HCT116 (cell line): ENCODE measurements at places on chromosomes 11 and 22.

DNA sequence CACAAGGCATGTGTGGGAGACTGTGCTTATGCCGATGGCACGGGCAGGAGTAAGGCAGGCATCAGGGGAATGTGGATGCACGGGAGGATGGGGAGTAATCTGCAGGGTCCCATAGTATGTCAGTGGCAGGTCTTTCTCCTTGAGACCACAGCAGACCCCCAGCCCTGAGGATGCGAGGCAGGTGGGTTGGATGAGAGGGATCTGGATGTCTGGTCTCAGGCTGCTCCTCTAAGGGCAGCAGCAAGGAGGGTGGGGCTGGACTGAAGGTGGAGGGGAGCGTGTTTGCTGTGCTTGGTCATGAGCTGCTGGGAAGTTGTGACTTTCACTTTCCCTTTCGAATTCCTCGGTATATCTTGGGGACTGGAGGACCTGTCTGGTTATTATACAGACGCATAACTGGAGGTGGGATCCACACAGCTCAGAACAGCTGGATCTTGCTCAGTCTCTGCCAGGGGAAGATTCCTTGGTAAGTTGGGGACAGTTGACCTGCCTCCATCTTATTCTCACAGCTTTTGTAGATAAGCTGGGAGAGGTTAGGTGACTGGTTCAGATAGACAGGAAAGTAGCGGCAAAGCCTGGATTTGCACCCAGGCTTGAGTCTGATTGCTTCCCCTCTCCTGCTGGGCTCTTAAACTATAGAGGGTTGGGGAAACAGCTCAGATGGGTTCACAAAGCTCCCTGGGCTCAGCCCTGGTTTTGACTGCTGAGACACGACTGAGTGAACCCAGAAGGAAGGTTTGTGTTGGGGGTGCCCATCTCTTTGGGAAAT, at the start of gene APOL1:
APOL1 (plus strand) TSS at position 380 of the 769 bp plus-strand sequence. CDS start 1,823 bp downstream, outside the sequence.
- no peak for DNase-seq

DNA sequence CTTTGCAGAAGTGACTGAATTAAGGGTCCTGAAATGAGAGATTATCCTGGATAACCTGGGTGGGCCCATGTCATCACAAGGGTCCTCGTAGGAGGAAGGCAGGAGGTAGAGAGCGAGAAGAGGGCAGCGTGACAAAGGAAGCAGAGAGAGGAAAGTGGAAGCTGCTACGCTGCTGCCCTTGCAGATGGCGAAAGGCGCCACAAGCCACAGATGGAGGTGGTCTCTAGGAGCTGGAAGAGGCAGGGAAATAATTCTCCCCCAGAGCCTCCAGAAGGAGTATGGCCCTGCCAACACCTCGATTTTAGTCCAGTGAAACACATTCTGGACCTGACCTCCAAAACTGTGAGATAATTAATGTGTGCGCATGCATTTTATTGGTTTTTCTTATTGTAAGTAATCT, 13.4 kb downstream of the TMEM184B start:
- DNase-seq: no peak

GRCh38 chr22:40196628-40197360, 19.1 kb downstream of the TNRC6B start:
- DNase-seq: no peak

DNA sequence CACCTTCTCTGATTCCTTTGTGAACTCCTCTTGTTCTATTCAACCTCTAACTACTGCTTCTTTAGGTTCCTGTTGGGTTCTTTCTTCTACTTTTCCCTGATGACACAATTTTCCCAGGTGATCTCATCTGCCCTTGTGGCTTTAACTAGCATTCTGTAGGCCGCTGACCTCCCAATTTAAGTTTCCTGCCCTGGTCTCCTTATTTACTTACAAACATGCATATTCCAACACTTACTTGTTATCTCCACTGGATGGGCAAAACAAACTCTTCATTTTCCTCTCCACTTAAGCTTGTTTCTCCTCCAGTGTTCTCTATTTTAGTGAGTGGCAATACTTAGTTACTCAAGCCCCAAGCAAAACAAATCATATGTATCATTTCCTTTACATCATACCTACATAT, 734.5 kb downstream of the METTL15 start:
- DNase-seq: no peak

- peak; percentile 12 for DNase-seq
These were observed 14.0 kb downstream of the NOX4 start for GRCh38 chr11:89477175-89477574.

DNA sequence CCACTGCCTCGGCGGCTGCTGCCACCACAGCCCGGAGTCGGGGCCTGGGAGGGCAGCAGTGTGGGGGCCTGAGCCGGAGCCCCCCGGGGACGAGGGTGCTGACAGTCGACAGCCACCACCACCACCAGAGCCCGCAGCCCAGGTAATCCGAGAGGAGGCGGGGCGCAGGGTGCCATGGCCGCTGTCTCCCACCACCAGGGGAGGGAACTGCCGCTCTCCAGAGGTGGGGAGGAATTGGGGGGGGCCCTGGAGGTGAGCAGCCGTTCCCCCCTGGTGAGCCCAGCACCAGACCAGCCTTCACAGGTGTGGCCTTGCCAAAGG, 12.6 kb downstream of the TRIOBP start:
- DNase-seq: no peak

GRCh38 chr22:25666308-25666707, 75.7 kb upstream of the MYO18B start:
- DNase-seq: no peak

- DNase-seq: no peak
These were observed 136.4 kb downstream of the BRD1 start for GRCh38 chr22:49691256-49691655.

DNA sequence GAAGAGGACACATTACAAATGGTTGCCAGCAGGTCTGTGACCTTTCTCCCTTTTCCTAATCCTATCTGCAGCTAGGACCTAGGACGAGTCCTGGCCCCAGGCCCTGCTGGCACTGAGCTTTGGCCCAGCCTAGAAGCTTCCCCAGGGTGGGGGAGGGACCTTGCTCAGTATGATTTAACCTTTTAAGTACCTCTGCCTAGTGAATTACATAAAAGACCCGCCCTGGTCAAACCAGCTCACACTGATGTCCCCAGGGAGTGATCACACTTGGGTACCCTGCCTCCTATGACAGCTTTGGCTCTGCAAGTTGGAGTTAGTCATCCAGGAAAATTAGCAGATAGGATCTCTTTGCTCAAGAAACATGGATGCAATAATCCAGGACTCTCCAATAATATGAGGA, 21.9 kb downstream of the ASCC2 start:
- no peak for DNase-seq

- no peak for DNase-seq
These were observed 26.1 kb downstream of the GLYATL1 start for GRCh38 chr11:58965246-58965985.

GRCh38 chr11:22869325-22869724, 9.1 kb upstream of the CCDC179 start:
- DNase-seq: no peak

- peak; percentile 67 for DNase-seq
These were observed 11.8 kb downstream of the TIGD3 start for GRCh38 chr11:65366340-65366773.

GRCh38 chr22:50173311-50173982, 2.9 kb downstream of the PANX2 start:
- DNase-seq: no peak

GRCh38 chr11:121311373-121311772, 18.8 kb downstream of the SC5D start:
- no peak for DNase-seq

DNA sequence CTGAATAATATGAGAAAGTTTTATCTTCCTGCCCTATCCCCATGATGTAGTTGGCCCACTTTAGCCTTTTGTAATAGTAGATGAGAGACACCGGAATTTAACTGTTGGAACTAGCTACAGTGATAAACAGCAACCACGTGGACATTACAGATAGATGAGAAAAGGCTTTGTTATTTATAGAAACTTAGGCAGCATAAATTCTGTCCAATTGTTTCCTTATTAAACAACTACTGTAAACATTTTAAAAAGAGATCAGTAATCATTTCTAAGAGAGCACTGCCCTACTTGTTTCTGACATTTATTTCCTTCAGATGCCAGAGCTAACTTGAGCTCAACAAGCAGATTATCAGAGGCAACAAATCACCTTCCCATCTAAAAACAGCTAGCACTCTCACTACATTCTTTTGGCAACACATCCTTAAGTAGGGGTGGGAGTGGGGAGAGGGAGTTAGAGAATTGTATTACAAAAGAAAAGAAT, 63.1 kb downstream of the SOX6 start:
- no peak for DNase-seq

DNA sequence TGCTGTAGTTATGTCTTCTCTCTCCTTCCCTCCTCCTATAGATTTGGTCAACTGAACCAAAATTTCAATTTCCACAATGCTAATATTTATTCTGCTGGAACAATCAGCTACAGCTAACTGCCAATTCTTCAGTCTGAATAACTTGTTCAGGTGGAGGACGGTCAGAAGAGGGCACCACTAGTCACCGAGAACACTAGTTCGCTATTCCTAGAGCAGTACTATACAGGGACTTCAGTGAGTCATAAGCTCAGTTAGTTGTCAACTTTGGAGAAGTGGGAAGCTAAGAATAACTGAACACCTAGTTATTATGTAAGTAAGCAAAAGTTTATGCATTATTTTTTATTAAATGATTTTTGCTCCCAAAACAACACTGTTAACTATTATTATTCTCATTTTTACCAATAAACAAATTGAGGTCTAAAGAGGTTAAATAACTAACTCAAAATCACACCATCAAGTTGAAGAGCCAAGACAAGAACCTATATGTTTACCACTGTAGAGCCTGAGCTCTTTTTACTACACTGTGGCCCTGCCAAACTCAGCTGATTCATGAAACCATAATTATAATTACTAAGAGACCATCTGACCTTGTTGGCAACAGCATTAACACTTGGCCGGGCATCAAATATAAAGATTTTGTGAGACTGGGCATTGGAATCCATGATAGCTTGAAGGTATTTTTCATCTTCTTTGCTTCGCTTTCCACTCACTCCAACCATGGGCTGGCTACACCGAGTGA, 59.0 kb downstream of the CEP57 start:
- DNase-seq: peak; percentile 32

DNA sequence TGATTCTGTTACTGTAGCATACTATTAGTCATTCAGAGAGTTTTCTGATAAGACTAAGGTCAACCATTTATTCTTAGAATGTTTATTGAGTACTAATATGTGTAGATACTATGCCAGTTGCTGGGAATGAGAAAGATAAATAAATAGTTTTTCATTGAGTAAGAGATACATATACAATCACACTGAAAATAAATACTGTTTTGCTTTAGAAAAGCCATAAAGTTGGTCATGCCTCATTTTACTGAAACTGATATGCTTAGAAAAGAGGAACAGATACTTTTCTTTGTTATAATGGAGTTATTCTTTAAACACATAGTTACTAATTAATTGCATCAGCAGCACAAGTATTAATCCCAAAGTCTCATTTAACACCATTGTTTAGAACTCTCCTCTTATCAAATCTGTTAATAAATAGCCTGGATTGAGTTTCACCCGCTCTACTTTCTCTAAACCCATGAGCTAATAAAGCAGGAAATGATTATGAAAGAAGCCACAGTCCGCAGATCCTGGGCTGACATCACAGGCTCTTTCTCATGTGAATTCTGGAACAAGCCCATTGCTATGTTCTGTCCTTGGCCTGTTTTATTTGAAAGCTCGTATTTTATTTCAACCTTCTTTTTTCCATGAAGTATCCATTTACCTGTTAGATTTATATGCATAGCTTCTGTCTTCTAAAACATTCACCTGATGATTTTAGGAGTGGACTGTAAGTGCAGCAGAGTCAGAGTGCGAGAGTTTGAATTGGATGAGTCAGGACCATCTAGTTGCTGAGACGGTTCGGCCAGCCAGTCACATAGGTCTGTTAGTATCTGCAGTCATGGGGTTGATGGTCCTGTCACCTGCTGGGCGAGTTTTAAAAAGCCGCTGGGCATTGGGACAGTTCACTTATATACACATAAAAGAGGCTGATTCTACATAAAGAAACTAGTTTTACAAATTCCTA, 35.5 kb downstream of the PIWIL4 start:
- DNase-seq: no peak

DNA sequence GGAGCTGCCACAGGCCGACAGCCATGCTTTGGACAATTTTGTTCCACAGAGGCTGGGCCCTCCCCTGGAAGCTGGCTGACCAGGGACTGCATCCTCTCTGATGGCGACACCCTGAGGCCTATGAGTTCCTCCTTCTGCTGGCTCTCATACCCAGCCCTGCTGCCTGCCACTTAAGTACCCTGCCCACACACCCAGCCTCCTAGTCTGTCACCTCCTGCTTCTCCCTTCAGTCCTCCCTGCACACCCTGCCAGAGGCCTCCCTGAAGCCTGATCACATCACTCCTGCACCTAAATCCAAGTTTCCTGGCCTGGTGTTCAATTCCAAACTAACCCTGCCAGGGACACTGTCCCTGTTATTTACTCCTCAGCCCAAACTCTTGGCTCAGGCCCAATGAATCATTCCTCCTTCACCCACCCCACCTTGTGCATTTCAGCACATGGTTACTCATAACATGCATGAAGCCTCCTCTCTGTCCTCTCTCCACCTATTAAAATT, 136.7 kb upstream of the NECTIN1 start:
- no peak for DNase-seq

GRCh38 chr22:19061471-19062138, 60.6 kb downstream of the DGCR2 start:
- DNase-seq: no peak

DNA sequence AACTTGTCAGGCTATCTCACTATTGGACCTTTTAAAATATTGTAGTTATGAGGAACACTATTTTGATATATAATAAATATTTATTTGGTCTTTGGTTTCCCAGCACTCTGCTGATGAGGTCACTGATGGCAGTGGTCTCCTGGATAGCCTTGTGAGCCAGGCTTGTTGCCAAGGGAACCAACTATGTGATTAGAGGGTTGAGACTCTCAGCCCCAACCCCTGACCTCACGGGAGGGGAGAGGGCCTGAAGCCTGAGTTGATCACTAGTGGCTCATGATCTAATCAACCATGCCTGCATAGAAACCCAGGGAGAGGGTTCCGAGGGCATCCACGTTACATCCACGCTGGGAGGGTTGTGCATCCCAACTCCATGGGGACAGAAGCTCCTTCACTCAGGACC, 10.8 kb downstream of the PANX1 start:
- DNase-seq: no peak

- no peak for DNase-seq
These were observed 4.4 kb upstream of the DDX17 start for GRCh38 chr22:38510416-38510970.

DNA sequence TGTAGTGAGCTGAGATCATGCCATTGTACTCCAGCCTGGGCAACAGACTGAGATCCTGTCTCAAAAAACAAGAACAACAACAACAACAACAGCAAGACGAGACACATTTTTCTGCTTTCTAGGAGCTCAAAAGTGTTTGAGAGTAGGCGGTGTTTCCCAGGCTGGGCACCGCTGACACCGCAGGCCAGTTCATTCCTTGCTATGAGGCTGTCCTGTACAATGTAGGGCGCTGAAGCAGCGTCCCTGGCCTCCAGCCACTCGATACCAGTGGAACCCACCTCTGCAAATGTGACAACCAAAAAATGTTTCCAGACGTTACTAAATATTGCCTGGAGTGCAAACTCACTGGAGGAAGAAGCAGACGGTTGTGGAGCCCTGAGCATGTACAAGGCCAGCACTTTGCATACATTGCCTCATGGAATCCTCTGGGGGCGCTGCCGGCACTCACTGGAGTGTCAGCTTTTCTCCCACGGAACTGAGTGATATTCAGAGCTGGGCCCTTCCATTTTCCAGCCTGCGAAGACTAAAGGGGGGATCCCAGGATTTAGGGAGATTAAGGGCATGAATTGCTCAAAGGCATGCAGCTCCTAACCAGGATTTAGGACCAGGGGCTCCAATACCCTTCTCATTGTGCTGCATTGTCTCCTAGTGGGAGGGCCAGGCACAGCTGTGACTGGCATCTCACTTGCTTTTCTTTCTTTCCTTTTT, 5.8 kb upstream of the MIEF1 start:
- DNase-seq: peak; percentile 56

- no peak for DNase-seq
These were observed 72.7 kb upstream of the CLPB start for GRCh38 chr11:72507050-72507449.
